ENCODE measurements at places on chromosomes 16 and 17. TPM values are rescaled to one million over a fixed set of nuclear protein-coding genes. Genes with fewer than 3 reads are reported as not detected.

The RAB37 gene
- total RNA-seq, result 1.0 TPM

The EMP2 gene
- total RNA-seq, result 21.5 TPM

The FOXC2 gene
- total RNA-seq, result 2.2 TPM

The MT1E gene
- total RNA-seq, result not detected

The ALOX15B gene
- not detected for total RNA-seq

The RNF40 gene
- total RNA-seq, result 89.9 TPM

The C17orf50 gene
- total RNA-seq, result 0.42 TPM

The GOSR1 gene
- total RNA-seq, result 33.2 TPM

The HS3ST2 gene
- not detected for total RNA-seq

The CES3 gene
- 2.0 TPM for total RNA-seq

The KRTAP16-1 gene
- not detected for total RNA-seq

The NOD2 gene
- total RNA-seq, result not detected

The ACSM2A gene
- total RNA-seq, result not detected

The KRTAP9-8 gene
- total RNA-seq, result not detected

The TP53TG3F gene
- not detected for total RNA-seq

The SULT1A1 gene
- 5.0 TPM for total RNA-seq

The HP gene
- total RNA-seq, result not detected

The SPATA22 gene
- not detected for total RNA-seq

The ARL16 gene
- total RNA-seq, result 53.7 TPM

The CLEC18A gene
- not detected for total RNA-seq

The CACNA1H gene
- total RNA-seq, result 12.1 TPM

The KCNH6 gene
- total RNA-seq, result not detected

The STXBP4 gene
- total RNA-seq, result 4.7 TPM

The NPEPPS gene
- total RNA-seq, result 65.7 TPM

The GALR2 gene
- 0.77 TPM for total RNA-seq

The CDK12 gene
- total RNA-seq, result 34.5 TPM

The MT1F gene
- total RNA-seq, result 7.8 TPM

The DPEP1 gene
- 1.5 TPM for total RNA-seq

The UBE2G1 gene
- 92.1 TPM for total RNA-seq

The B4GALNT2 gene
- total RNA-seq, result 0.54 TPM

The IGSF6 gene
- not detected for total RNA-seq

The ATAD5 gene
- total RNA-seq, result 4.3 TPM

The CTRB1 gene
- not detected for total RNA-seq

Data from A549 treated with CpdA at 1 μM for 4 hours (cell line).